GM23248 (cell line): ENCODE measurements at places on chromosomes 11 and 22. TPM values are rescaled to one million over a fixed set of nuclear protein-coding genes. Genes with fewer than 3 reads are reported as not detected.
A peak's percentile ranks its signal among the peaks of the same experiment; 100 is the strongest.

- DNase-seq, result no peak
- H3K4me3 ChIP-seq, result no peak overlapping the region
- H3K4me1 ChIP-seq, result peaks cover 52% of the 10 kb centered on the region
- H3K27ac ChIP-seq, result no peak overlapping the region
- H3K36me3 ChIP-seq, result no peaks in the 10 kb centered on the region
- no peaks in the 10 kb centered on the region for H3K27me3 ChIP-seq
These were observed 157.4 kb downstream of the TEAD1 start for GRCh38 chr11:12831471-12832202.

GRCh38 chr11:66326261-66327111, 9.6 kb upstream of the CD248 start:
- DNase-seq, result peak; percentile 81
- H3K27me3 ChIP-seq, result no peaks in the 10 kb centered on the region
- H3K4me1 ChIP-seq, result peaks cover 57% of the 10 kb centered on the region
- H3K4me3 ChIP-seq, result 0 out of 2 replicates have a peak overlapping the region, but pooled peaks have one; percentile 9

- H3K27ac ChIP-seq, result no peak overlapping the region
- H3K4me1 ChIP-seq, result no peaks in the 10 kb centered on the region
- H3K27me3 ChIP-seq, result no peaks in the 10 kb centered on the region
- no peak overlapping the region for H3K4me3 ChIP-seq
- H3K36me3 ChIP-seq, result no peaks in the 10 kb centered on the region
These were observed 120.5 kb downstream of the MPPED2 start for GRCh38 chr11:30465623-30466022.

DNA sequence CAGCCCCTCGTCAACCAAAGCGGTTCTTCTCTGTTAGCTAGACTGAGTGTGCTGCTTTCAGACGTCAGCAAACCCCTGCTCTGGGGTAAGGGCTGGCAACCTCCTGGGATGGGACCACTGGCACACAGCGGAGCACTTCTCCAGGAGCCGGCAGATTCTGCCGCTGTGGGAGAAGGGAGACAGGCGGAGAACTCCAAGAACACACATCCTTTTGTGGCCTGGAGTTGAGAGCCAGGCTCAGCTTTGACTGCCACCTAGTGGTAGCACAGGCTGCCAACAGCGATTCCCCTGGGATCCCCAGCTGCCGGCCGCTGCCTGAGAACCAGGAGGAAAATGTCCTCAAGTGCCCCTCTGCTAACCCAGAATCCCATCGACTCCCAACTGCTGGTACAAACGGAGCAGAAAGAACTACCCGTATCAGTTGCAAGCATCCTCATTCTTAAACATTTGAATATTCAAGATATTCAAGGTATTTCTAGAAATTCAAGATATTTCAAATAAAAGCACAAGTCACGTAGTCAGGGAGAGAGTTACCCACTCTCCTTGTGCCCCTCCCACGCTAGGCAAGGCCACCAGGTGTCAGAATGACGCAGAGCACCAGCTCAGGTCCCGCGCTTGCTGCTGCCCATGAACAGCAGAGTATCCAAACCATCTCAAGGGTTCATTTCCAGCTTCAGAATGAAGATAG, 4.9 kb downstream of the LTO1 start:
- DNase-seq, result peak; percentile 90
- H3K4me3 ChIP-seq, result no peak overlapping the region
- H3K27me3 ChIP-seq, result no peaks in the 10 kb centered on the region
- H3K4me1 ChIP-seq, result peaks cover 13% of the 10 kb centered on the region

DNA sequence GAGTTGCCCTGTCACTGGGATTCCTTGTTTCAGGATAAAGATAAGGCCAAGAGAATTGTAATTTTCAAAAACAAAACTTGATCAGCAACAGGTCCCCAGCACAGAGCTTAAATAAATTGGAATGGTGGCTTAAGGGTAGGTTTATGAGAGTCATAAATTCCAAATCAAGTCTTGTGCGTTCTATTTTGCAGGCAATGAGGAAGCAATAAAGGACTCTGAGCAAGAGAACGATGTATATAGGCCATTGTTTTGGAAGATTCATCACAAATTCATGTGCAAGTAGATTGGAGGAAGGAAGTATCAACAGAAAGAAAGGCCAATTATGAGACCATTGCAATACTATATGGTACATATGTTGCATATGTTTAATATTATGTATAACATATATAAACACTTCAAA, 65.7 kb upstream of the PGR start:
- DNase-seq, result no peak
- no peak overlapping the region for H3K27ac ChIP-seq
- H3K4me1 ChIP-seq, result no peaks in the 10 kb centered on the region
- H3K27me3 ChIP-seq, result no peaks in the 10 kb centered on the region; the same call in 1 of the 2 replicates

DNA sequence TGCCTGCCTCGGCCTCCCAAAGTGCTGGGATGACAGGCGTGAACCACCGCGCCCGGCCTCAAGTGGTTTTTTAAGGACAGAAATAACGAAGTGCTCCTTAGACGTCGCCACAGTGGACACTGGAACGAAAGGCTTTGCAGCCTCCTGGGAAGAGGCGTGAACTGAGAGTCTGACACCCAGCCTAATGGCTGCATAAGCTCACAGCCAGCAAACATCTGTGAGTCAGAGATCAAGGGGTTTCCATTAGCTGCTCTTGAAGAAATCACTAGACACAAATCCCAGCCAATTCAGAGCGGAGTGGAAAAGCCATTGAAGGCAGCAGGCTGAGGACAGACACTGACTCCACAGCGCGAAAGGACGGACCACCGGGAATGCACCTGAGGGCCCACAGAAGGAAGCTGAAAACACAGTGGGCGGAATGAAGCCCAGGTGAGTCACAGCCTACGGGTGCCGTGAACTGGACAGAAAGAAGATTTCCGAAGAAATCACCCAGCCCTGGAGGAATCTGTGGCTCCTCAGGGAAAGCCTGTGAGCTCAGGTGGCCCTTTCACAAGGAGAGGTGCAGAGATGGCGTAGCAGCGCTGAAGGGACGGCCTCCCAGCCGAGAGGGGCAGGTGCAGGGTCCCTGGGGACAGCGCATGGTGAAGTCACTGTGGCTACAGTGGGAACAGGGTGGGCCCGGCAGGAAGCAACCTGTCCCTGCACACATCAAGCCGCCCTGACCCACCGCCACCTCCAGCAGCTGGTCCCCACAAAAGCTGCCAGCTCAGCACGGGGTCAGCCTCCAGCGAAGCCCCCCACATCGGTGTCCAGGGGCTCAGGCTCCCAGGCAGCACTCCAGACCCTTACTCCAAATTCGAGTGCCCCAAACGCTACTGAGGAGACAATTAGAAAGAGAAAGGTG, 11.6 kb downstream of the LMNTD2 start:
- no peaks in the 10 kb centered on the region for H3K36me3 ChIP-seq
- H3K27me3 ChIP-seq, result no peaks in the 10 kb centered on the region
- H3K4me1 ChIP-seq, result no peaks in the 10 kb centered on the region
- peak; percentile 38 for DNase-seq

- H3K27me3 ChIP-seq, result no peaks in the 10 kb centered on the region
- DNase-seq, result no peak
- peaks cover 51% of the 10 kb centered on the region for H3K36me3 ChIP-seq
- H3K27ac ChIP-seq, result no peak overlapping the region
- peaks cover 10% of the 10 kb centered on the region for H3K4me1 ChIP-seq
These were observed 22.5 kb downstream of the TRAF6 start for GRCh38 chr11:36487619-36488018.

GRCh38 chr11:86625544-86625943, 46.9 kb downstream of the ME3 start:
- peaks cover 81% of the 10 kb centered on the region for H3K4me1 ChIP-seq
- 0 out of 2 replicates have a peak overlapping the region, but pooled peaks have one; percentile 12 for H3K27ac ChIP-seq
- no peaks in the 10 kb centered on the region for H3K36me3 ChIP-seq
- no peak overlapping the region for H3K4me3 ChIP-seq
- DNase-seq, result peak; percentile 59
- no peaks in the 10 kb centered on the region for H3K27me3 ChIP-seq

- H3K4me3 ChIP-seq, result no peak overlapping the region
- no peak overlapping the region for H3K27ac ChIP-seq
- H3K36me3 ChIP-seq, result no peaks in the 10 kb centered on the region
- DNase-seq, result no peak
These were observed 7.4 kb downstream of the KCNC1 start for GRCh38 chr11:17742019-17742418.

GRCh38 chr11:16098526-16099205, 257.7 kb downstream of the SOX6 start:
- H3K4me3 ChIP-seq, result no peak overlapping the region
- no peak overlapping the region for H3K27ac ChIP-seq
- no peak for DNase-seq
- H3K36me3 ChIP-seq, result no peaks in the 10 kb centered on the region
- no peaks in the 10 kb centered on the region for H3K27me3 ChIP-seq

- no peaks in the 10 kb centered on the region for H3K36me3 ChIP-seq
- H3K27ac ChIP-seq, result 0 out of 2 replicates have a peak overlapping the region, but pooled peaks have one; percentile 11
- peaks cover 50% of the 10 kb centered on the region for H3K4me1 ChIP-seq
- no peaks in the 10 kb centered on the region for H3K27me3 ChIP-seq
- peak; percentile 50 for DNase-seq
These were observed 138.1 kb upstream of the E2F8 start for GRCh38 chr11:19378814-19379213.

DNA sequence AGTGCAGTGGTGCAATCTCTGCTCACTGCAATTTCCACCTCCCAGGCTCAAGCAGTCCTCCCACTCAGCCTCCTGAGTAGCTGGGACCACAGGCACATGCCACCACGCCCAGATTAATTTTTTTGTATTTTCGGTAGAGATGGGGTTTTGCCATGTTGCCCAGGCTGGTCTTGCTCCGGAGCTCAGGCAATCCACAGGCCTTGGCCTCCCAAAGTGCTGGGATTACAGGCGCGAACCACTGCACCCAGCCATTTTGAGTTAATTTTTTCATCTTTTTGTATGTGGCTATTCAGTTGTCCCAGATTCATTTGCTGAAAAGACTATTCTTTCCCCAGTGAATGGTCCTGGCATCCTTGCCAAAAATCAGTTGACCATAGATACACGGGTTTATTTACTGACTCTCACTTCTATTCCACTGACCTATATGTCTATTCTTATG, 63.6 kb downstream of the MAPK1 start:
- H3K27ac ChIP-seq, result no peak overlapping the region
- peaks cover 58% of the 10 kb centered on the region for H3K36me3 ChIP-seq
- no peak for DNase-seq

DNA sequence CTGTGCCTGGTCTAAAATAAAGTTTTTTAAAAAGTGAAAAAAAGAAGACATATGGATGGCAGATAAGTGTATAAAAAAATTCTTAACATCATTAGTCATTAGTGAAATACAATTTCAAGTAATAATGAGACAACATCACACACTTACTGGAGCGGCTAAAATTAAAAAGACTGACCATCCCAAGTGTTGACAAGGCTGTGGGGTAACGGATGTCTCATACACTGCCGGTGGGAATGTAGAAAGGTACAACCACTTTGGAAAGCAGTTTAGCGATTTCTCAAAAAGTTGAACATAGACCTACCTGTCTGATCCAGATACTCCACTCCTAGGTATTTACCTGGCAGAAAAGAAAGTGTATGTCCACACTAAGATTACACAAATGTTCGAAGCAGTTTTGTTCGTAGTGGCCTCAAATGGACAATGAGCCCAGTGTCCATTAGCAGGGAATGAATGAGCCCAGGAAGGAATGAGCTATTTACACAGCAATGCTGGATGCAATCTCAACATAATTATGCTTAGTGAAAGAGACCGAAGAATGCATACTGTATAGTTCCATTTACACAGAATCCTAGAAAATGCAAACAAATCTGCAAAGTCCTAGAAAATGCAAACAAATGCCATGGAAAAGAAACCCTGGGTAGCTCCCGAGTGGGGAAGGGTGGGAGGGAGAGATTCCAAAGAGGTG, 6.7 kb upstream of the MUC2 start:
- no peaks in the 10 kb centered on the region for H3K4me1 ChIP-seq
- H3K27ac ChIP-seq, result no peak overlapping the region
- no peaks in the 10 kb centered on the region for H3K36me3 ChIP-seq
- H3K4me3 ChIP-seq, result no peak overlapping the region
- 0 out of 2 replicates have a peak, but pooled peaks cover 3% of the 10 kb centered on the region for H3K27me3 ChIP-seq

GRCh38 chr11:65657426-65657825, 5.3 kb downstream of the RELA start:
- no peak overlapping the region for H3K27ac ChIP-seq
- no peaks in the 10 kb centered on the region for H3K27me3 ChIP-seq
- DNase-seq, result no peak
- H3K36me3 ChIP-seq, result peaks cover 50% of the 10 kb centered on the region; the same call in 1 of the 2 replicates

- no peak overlapping the region for H3K27ac ChIP-seq
- H3K4me1 ChIP-seq, result peaks cover 14% of the 10 kb centered on the region
- no peak for DNase-seq
- no peaks in the 10 kb centered on the region for H3K27me3 ChIP-seq
- no peak overlapping the region for H3K4me3 ChIP-seq
- H3K36me3 ChIP-seq, result no peaks in the 10 kb centered on the region
These were observed 13.1 kb downstream of the ADM start for GRCh38 chr11:10317776-10318526.

DNA sequence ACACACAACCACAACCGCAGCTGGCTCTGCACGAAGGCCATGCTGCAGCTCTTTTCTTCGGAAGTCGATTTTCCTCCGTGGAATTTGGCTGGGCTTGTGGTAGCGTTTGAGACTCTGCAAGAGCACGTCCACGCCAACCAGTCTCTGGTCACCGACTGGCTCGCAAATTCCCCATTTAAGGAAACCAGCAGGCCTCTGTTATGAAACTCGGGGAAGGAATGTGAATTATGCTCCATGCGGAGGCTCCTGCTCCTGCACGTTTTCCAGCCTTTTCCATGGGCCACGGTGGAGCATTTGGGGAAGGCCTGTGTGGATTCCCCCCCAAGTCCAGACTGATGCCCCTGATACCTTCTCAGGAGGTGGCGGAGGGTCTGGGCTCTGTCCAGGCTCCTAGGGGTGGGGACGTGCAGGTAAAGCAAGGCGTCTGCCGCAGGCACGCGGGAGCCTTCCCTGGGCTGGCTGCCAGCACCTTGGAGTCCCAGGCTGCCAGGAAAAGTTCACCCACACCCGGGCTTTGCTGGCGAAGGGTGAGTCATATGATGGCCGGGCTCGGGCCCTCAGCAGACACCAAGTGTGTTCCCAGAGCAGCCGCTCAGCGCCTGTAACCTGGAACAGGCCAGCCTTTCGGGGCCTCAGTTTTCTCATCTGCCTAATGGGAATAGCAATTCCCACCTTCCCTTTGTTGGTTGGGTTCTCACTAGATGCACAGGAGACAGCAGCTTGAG, 41.9 kb downstream of the LRP5 start:
- H3K4me1 ChIP-seq, result peaks cover 14% of the 10 kb centered on the region
- no peaks in the 10 kb centered on the region for H3K36me3 ChIP-seq
- peak overlapping the region; percentile 82 for H3K27ac ChIP-seq
- H3K4me3 ChIP-seq, result no peak overlapping the region; the same call in 1 of the 2 replicates
- DNase-seq, result peak; percentile 97

Gene RCOR2
- polyA plus RNA-seq, result 0.24 TPM in 1 of 2 replicates, not detected in the other

Gene PRRG4
- polyA plus RNA-seq, result not detected in 2 replicates

Gene XKR3
- polyA plus RNA-seq, result not detected in 2 replicates

Gene H19
- polyA plus RNA-seq, result not detected in 2 replicates

Gene RFPL2
- not detected in 2 replicates for polyA plus RNA-seq

Gene PRR33
- not detected in 2 replicates for polyA plus RNA-seq

Gene SMIM35
- polyA plus RNA-seq, result not detected in 2 replicates

Gene CTNND1
- 64.5 and 66.9 TPM in 2 replicates for polyA plus RNA-seq

Gene SYT8
- not detected in 2 replicates for polyA plus RNA-seq

Gene CAVIN3
- 290 and 301 TPM in 2 replicates for polyA plus RNA-seq

Gene MS4A3
- polyA plus RNA-seq, result not detected in 2 replicates
